ENCODE measurements at places on chromosomes 5 and 9.

DNA sequence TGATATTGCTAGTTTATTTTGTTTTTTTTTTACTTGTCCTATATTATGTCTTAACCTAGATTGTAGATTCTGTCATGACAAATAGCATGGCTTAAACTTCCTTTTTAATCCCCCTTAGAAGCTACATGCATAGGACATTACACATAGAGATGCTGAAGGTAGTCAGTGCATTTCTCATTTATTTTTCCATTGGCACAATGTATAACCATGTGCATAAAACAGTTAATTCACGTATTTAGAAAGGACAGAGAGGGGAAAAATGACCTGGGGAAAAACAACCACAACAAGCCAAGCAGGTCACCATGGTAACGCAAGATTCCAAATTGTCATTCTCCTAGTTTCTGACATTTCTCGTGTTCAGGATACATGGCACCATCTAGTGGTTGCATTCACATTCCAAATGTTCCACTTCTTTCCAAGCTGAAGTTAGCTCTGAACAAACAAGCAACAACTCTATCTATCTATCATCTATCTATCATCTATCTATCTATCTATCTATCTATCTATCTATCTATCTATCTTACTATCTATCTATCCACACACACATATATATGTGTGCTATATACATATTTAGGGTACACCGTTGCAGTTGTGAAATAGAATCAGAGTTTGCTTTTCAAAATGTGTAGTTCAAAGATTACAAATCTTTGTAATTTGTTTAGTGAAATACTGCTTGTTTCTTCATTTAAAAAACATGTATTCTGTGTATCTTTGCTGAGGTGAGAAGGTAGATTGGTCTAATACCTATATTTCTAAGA, 487.2 kb upstream of the ST8SIA4 start:
- DNase-seq = peak; percentile 17

DNA sequence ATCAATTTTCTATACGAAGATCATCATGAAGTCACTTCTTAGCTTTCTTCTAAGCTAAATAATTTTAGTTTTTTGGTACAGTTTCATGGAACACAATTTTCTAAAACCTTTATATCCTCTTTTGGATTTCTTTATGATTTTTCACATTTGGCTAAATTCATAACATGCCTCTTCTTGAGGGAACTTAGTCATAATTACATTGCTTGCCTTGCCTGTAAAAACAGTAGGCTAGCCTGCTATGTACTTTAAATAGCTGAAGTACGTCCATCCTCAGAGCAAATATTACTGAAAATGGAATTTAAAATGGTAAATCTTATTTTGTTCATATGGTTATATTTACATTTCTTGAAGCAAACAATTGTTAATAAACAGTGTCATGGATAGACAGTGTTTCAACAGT, 225.0 kb downstream of the VPS13A start:
- no peak for DNase-seq

GRCh38 chr5:29758986-29759421, 1434.5 kb upstream of the CDH6 start:
- no peak for DNase-seq

DNA sequence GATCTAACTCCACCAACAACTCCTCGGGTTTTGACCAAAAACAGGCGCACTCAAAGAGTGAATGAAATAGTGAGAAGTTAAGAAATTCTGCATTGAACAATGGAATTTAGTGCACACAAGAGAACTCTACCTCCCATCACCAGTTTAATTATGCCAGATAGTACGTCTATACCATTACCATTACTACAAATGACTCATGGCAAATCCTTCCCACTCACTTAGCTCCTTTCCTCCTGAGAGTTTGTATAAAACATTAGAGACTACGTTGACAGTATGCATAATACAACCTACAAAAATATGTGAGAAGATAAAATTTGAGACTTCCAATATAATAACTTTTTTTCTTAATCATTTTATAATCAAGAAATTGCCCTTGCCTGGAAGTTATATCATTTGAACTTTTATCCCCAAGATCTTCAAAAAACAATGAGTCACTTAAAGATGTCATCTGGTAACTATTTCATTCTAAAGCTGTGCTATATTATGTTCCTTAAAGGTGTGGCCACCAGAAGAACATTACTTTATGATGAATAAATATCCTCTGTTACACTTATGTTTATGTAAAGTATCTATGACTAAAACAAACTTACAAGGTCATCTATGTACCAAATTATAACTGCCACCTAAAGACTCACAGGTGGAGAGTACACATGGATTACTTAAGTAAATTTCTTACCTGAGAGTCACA, 297.9 kb upstream of the PTGER4 start:
- no peak for DNase-seq

DNA sequence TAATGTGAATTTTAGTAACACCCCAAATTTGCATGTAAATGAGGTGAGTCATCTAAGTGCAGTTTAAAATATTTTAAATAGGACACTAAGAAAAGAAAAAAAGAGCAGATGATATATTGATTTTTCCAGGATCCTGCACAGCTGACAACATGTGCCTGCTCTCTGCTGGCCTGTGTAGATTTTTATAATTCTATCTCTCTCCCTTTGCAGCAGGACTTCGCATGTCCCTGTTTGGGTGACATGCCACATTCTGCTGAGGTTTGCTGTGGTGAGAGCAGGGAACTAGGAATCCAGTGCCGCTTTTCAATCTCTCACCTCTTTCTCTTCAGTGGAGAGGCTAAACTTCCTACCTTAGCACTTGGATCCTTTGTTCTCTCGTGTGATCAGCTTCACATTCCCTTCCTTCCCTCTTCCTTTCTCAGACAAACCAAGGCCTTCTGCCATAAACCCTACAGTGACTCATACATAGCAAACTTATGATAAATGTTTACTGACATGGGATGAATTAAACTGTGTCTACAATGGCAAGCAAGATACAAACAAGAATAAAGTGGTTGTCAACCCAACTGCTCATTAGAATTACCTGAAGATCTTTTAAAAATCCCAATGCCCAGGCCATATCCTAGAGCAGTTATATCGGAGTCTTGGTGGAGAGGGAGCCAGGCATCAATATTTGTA, 198.8 kb upstream of the EFNA5 start:
- no peak for DNase-seq

DNA sequence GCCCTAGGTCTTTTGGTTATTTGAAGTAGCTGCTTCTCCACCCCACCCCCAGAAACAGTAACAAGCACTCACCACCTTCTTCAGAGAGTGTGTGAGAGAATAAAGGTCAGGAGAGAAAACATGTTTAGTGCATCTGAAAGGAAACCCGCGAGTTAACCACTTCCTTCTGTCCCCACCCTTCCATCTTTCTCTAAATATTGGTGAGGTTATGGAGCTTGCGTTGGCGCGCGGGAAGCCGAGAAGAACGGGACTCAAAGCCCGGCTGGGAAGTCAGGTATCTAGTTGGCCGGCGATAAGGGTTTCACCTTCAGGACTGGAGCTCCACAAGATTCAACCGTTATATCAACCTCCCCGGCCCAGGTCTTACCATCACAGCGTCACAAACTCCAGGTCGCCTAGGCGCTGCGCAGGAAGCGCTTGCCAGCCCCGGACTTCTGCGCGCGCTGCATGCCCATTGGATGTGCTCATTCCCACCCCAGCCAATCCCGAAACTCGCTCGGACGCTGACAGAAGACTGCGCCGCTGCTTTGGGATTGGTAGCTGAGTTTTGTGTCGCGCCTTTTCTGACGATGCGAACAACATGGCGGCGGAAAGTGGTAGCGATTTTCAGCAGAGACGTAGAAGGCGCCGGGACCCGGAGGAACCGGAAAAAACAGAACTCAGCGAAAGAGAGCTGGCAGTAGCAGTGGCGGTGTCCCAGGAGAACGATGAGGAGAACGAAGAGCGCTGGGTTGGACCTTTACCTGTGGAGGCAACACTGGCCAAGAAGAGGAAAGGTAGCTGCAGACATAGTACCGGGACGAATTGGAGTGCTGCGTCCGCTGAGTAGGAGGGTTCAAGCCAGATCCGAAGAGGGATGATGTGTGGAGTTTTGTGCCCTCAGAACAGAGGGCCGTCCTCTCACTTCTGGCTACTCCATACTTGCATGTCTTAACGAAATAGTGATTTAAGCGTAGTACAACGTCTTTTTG, at the start of the genes CENPK and PPWD1:
Gene CENPK, minus strand, starts transcription at position 438 of the 971 bp plus-strand sequence. CDS start 8,261 bp downstream, outside the sequence.
Gene PPWD1, plus strand, starts transcription at position 566 of the 971 bp plus-strand sequence. Its CDS starts 15 bp downstream, at position 581.
- DNase-seq = peak; percentile 86

DNA sequence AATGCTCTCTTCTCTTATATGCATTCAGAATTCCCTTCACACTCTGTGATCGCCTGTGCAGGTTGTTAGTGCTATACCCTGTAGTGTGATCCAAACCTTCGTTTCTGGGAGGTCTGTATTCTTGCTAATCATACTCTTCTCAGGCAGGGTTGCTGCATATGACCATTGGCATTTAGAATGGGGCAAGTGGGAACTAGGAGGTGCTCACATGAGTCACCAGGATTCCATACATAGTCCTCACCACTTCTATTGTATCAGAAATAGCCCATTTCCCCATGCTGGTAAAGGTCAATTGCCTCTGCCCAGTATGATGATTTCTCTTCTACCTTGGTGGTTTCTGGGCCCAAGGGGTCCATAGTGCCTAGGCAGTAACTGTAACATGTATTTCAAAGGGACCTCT, 443.5 kb upstream of the CDH6 start:
- peak; percentile 29 for DNase-seq

DNA sequence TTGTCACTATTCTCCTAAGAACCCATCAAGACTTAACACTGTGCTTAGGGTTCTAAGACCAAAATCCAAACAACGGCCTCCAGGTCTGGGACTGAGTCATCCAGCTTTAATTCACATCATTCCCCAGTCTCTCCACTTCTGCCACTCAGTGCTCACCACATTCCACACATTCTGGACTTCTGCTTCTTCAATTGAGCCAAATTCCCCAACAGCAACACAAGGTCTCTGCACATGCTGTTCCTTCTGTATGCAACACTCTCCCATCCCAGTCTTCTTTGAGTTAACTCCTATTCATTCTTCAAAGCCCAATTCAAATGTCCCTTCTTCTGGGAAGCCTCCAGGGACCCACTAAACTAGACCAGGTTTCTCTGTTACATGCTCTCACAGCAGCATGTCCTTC, 97.8 kb downstream of the GPR21 start:
- DNase-seq = no peak

- DNase-seq = no peak
Measured at GRCh38 chr5:145937432-145938250, 1.3 kb downstream of the SH3RF2 start.

DNA sequence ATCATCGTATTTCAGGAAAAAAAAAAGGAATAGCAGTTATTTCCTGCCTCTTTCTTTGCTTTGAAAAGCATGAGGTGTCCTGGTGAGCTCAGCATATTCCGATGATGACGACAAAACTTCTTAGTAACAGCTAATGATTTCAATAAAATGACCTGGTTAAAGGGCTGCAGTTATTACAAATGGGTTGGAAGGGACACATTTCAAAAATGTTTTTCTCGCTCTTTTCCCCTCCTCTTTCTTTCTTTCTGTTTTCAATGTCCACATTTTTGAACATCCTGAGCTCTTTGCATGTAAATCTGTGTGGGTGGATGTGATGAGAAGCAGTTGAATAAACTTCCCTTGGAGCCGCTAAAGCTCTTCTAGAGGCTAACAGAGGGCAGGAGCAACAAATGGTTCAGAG, 186.8 kb upstream of the SLC27A6 start:
- no peak for DNase-seq

DNA sequence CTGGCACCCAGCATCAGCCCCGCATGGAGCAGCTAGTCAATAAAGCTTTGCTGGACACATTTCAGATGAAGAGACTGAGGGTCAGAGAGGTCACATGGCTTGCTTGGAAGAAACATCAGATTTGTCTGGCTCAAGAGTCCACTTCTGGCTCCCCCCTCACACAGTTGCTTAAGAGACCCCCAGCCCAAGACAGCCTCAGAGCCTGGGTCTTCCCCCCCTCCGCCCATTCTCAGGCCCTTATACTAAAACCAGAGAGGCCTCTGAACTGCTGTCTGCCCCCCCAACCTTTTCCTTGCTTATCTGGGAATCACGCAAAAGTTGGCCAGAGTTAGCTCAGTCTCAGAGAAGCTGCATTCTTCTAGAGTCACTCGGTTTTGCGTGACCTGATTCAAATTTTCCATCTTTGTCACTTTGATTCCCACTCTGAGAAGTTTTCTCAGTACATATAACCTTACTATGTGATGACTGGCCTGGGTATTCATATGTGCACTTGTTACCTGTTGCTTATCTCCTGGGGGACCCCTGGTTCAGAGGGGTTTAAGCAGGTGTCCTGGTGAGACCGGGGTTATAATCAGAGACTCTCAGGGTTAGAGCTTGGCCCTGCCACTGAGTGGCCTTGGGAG, 145.4 kb upstream of the IER5L start:
- DNase-seq = no peak

DNA sequence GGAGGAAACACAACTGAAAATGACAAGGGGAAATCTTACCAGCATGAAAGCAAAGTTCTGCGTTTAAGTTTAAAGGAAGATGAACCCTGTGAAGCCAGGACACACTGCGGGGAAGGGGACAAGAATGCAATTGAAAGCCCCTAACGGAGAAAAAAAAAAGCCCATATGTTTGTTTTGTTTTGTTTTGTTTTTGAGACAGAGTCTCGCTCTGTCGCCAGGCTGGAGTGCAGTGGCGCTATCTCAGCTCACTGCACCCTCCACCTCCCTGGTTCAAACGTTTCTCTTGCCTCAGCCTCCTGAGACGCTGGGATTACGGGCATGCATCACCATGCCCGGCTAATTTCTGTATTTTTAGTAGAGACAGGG, 2.9 kb downstream of the STK10 start:
- no peak for DNase-seq

- no peak for DNase-seq
Measured at GRCh38 chr5:59587489-59588337, 305.8 kb downstream of the PDE4D start.

DNA sequence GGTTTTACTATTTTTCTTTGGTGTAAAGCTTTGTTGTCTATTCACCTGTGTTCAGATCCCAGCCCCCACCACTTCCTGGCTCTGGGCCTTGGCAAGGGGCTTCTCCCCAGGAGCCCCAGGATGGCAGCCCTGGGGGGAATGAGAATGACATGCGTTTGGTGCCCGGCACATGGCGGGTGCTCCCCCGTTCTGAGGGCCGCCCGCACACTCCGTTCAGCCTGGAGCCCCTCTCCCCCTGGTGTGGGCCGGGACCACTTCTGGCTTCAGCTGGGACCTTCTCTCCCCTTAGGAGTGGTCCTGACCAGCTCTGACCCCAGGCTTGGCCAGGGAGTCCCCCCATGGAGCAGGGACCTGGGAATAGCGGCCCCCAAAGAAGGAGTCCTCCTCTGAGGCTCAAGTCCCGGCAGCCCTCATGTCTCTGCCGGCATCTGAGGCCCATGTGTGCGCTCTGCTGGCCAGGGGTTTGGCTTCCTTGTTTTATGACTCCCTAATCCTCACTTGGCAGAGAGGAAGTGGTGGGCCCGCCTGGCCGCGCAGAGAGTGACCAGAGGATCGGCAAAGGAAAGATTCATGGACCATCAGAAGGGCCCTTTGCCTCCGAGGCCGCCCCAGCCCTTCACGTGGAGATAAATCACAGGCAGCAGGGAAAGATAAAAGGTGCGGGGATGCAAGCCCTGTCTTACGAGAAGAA, 57.0 kb upstream of the LMX1B start:
- DNase-seq = no peak

DNA sequence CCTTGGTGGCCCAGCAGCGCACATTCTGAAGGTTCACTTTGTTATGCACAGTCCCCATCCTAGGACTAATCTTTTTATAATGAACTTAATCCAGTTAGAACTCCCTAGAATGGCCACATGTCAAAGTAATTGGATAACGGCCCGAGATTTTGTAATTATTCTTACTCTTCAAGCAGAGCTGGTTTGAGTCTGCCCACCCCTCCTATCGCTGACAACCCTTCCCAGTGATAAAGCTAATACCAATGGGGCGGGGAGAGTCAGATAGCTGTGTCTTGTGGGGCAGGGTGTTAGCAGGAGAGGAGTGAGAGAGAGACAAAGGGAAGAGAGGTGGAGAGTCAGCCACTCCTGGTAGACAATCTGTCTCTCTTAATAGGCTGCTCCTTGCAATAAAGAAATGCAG, 356.9 kb downstream of the SLIT3 start:
- DNase-seq = no peak
